ENCODE measurements at places on chromosomes 4 and X.
A peak's percentile ranks its signal among the peaks of the same experiment; 100 is the strongest.

DNA sequence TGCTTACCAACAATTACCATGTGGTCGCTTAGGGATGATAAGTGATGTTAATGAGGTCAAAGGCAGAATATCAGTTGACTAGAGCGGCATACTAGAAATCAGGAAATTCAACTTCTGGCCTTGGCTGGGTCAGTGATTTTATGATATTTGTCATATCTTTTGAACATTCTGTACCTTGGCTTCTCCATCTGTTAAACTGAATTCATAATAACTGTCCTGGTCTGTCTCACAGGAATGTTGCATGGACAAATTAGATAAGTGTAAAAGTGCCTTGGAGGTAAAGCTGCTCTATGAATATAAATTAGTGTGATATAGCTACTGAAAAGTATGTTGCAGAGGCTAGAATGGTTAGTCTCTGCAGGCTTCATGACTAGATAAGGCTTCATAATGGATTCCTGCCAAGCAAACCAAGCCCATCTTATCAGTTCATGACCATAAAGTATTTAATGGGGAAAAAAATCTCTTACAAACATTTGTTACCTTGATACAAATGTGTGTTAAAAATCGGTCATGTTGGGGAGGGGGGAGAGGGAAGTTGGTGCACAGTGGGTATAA lies 104.6 kb upstream of the BMPR1B start:
- DNase-seq, result no peak

DNA sequence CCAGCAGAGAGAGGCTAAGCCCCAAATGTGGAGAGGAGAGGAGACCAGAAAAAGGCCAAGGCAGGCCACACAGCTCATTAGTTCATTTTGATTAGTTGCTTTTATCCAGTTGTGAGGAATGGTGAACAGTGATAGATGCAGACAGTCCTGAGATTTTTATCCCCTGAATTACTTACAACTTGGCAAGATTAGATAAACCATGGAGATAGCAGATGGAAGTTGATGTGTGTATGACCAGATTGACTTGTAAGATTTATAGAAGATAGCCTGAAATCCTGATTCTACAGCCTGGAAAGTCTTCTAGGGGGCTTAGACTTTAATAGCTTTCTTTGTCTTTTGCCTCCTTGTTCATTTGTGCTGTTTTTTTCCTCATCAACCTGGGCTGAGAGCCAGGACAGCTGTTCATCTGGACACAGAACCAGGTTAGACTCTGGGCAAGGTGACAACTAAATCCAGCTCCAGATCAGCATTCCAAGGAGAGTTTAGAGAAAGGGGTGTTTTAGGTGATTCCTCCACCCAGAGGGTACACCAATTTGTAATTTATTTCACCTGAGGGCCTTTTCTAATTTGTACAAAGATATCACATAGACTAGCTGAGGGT lies 215.5 kb downstream of the SPATA18 start:
- DNase-seq, result no peak

GRCh38 chrX:15334561-15334960 lies 762 bp downstream of the PIGA start:
- no peak for DNase-seq

- DNase-seq, result peak; percentile 42
These were observed 856 bp downstream of the SLC9B1 start for GRCh38 chr4:103018391-103019307.

GRCh38 chr4:174041555-174042105 lies 241.8 kb downstream of the FBXO8 start:
- no peak for DNase-seq

DNA sequence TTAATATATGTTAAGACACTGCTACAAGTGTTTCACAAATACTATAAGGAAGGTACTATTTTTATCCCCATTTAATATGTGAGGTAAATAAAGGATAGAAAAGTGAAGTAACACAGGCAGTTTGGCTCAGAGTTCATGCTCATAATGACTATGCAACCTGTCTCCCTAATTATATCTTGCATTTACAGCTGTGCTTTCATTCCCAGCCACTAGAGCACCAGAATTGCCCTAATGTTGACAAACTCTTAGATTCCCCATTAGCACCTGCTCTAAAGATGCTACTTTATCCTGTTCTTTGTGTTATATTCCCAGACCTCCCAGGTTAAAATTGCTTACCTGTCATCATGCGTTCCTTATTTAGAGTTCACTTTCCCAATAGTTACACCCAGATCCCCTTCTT lies 833.6 kb downstream of the CCSER1 start:
- no peak for DNase-seq

- no peak for DNase-seq
These were observed 10.0 kb upstream of the MTM1 start for GRCh38 chrX:150558424-150558823.

DNA sequence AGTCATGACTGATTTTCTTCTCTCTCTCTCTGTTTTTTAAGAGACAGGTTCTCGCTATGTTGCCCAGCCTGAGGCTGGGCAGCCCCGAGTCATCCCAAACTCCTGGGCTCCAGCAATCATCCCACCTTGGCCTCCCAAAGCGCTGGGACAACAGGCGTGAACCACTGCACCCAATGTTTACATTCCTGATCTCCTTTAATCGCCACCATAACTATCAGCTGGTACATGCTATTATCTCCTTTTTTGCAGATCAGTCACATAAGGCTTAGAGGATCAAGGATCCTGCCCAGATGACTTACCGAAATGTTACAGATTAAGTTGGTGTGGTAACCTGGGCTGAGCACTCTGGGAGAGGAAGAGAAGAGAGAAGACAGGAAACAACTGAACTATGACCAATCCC lies 1.5 kb upstream of the USP46 start:
- DNase-seq, result no peak

DNA sequence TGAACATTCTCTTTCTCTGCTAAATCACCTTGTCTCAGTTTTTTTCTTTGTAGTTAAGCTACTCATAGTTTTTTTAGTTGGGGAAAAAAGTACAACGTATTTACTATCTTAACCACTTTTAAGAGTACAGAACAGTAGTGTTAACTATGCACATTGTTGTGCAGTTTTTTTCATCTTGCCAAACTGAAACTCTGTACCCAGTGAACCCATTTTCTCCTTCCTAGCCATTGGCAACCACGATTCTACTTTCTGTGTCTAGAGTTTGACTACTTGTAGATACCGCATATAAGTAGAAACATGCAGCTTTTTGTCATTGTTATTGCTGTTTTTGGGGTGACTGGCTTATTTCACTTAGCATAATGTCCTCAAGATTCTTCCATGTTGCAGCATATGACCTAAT lies 10.0 kb downstream of the N4BP2 start:
- DNase-seq, result no peak
